ENCODE measurements at places on chromosomes 16 and 17.

DNA sequence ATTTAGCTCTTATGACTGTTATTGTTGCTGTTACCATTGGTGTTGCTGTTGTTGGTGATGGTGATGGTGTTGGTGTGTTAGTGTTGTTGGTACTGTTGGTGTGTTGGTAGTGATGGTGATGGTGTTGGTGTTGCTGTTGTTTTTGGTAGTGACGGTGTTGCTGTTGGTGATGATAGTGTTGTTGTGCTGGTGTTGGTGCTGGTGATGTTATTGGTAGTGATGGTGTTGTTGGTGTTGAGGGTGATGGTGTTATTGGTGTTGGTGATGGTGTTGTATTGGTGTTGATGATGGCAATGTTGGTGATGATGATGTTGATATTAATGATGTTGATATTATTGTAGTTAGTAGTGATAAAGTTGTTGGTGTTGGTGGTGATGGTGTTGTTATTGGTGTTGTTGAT is 285.7 kb upstream of the FOXF1 start:
- DNase-seq, result no peak

- no peak for DNase-seq
Observed at GRCh38 chr16:4303973-4304372, 11.9 kb upstream of the GLIS2 start.

- DNase-seq, result no peak
Observed at GRCh38 chr16:64133366-64133765, 988.5 kb downstream of the CDH11 start.

GRCh38 chr16:47826070-47826469 is 329.7 kb downstream of the ABCC12 start:
- DNase-seq, result no peak

- no peak for DNase-seq
Observed at GRCh38 chr17:70181866-70182265, 12.5 kb downstream of the KCNJ2 start.

GRCh38 chr17:3723188-3723555 is 531 bp upstream of the HASPIN start:
- DNase-seq, result peak; percentile 21

GRCh38 chr17:44363613-44364159 is at the start of gene FAM171A2:
Gene FAM171A2, minus strand, starts transcription at chr17:44363853. Its CDS starts 139 bp downstream, at chr17:44363714.
- DNase-seq, result peak; percentile 94

GRCh38 chr17:41976142-41976768 is 9.7 kb downstream of the CNP start:
- peak; percentile 67 for DNase-seq

DNA sequence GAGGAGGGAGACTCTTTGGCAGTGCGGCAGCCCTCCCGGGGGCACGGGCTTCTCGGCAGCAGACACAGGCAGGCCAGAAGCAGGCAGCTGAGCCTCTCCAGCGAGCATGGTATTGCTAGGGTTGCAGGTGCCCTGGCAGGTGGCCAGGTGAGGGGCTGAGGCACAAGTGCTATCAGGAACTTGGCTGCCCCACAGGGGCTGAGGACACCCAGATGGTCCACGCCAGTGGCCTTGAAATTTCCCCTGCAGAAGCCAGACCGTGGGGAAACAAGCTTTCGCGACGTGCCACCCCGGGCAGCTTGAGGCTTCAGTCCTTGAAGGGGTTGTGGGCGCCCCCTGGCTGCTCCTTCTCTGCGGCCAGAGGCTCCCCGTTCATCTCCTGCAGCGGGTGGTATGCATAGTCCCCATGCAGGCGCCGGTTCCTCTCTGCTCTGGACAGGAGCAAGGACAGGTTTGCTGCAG is 8.5 kb downstream of the NAGPA start:
- DNase-seq, result no peak

GRCh38 chr16:15810411-15810810 is 46.4 kb downstream of the MYH11 start:
- no peak for DNase-seq

DNA sequence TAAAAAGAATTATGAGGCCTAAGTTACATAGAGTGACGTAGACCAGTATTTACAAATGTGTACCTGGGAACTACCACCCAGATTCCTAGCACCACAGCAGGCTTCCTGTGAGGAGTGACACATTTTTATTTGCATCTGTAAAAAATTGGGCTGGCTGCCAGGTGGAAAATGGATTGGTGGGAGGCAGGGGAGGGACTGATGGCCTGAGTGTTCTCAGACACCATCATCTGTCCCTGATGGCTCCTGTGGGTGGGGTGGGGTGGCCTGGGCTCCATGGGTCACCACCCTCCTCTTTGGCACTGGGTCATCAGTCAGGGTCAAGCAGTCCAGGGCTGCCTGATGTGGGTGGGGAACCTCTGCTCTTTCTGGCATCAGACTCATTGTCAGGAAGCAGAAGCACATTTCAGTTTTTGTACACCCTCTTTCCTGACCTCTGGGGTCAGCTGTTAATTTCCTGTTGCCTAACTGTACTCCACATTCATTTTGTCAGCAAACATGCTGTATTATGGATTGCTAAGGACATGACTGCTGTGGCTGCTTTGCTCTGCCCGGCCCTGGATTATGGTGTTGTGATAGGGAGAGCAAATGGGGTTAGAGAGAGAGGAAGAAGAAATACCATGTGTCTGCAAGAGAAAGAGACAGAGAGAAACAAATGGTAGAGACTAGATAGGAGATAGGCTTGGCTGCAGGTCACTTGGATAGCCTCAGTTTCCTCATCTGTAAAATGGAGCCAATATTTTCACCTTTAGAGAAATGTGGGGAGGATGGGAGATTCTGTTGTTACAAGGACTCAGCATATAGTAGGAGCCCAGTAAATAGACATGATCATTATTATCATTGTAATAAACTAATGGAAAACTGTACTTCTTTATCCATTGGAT is 11.6 kb upstream of the MFAP4 start:
- no peak for DNase-seq

GRCh38 chr17:6096201-6097004 is 26.2 kb downstream of the WSCD1 start:
- DNase-seq, result no peak

- no peak for DNase-seq
Observed at GRCh38 chr16:11134722-11135463, 121.1 kb downstream of the SOCS1 start.

- DNase-seq, result peak; percentile 68
Observed at GRCh38 chr17:47693731-47694580, at the start of gene TBKBP1. Gene TBKBP1, plus strand, starts transcription at chr17:47694161. Its CDS starts 1,952 bp downstream, at chr17:47696113.

DNA sequence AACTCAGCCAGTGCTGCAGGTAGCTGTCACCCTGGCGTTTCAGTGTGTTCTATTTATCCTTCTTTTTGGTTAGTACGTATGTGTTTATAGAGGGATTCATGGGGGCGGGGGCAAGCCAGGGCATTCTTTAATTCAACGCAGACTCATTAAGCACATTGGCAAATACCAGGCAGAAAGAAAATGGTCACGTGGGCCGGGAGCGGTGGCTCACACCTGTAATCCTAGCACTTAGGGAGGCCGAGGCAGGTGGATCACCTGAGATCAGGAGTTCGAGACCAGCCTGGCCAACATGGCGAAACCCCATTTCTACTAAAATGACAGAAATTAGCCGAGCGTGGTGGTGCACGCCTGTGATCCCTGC is 69.1 kb downstream of the HAPSTR1 start:
- no peak for DNase-seq

- no peak for DNase-seq
Observed at GRCh38 chr17:61260071-61260797, 139.4 kb upstream of the TBX2 start.

- DNase-seq, result no peak
Observed at GRCh38 chr17:28907709-28908475, 5.0 kb upstream of the DHRS13 start.

DNA sequence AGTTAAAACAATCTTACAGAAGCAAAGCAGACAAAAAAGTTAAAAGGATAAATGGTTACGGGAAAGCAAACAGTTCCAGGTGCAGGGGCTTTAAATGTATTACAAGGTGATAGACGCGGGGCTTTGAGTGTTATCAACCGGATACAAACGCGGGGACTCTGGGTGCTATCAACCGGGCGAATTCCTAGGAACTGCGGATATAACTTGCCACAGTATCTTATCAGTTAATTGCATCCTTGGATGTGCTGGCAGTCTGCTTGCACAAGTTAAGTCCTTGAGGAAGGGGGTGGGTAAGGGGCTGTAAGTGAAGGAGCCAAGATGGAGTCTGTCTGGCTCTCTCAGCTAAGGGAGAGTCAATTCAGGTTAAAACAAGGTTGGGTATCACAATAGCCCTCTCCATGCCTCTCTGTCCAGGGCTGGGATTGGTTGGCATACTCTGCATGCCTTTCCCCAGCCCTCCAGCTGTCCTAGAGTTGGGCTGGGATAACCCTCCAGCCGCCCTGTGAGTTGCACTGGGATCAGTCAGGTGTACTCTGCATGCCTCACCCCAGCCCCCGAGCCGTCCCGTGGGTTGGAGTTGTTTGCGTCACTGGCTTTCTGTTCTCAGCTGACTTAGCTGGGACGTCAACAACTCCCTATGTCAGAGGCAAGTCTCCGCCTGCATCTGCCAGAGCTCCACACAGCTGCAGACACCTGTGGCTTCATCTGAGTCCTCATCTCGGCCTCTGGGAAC is 40.9 kb downstream of the TMEM235 start:
- peak; percentile 49 for DNase-seq

- peak; percentile 88 for DNase-seq
Observed at GRCh38 chr17:1122533-1123392, 57.0 kb downstream of the ABR start.
